ENCODE measurements at places on chromosomes 1 and 21.
A peak's percentile ranks its signal among the peaks of the same experiment; 100 is the strongest.

DNA sequence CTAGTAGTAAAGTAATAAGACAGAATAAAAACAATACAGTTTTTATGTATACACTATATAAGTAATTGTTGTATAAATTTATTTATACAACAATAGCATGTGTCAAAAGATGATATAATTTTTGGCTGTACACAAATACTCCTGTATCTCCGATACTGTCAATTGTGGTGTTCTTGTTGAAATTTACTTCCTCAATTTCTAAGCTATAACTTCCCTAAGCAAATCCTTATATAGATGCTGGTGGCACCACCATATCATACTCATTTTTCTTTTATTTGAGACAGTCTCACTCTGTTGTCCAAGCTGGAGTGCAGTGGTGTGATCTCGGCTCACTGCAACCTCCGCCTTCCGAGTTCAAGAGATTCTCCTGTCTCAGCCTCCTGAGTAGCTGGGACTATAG, 141.0 kb upstream of the HP1BP3 start:
- no peak for DNase-seq

DNA sequence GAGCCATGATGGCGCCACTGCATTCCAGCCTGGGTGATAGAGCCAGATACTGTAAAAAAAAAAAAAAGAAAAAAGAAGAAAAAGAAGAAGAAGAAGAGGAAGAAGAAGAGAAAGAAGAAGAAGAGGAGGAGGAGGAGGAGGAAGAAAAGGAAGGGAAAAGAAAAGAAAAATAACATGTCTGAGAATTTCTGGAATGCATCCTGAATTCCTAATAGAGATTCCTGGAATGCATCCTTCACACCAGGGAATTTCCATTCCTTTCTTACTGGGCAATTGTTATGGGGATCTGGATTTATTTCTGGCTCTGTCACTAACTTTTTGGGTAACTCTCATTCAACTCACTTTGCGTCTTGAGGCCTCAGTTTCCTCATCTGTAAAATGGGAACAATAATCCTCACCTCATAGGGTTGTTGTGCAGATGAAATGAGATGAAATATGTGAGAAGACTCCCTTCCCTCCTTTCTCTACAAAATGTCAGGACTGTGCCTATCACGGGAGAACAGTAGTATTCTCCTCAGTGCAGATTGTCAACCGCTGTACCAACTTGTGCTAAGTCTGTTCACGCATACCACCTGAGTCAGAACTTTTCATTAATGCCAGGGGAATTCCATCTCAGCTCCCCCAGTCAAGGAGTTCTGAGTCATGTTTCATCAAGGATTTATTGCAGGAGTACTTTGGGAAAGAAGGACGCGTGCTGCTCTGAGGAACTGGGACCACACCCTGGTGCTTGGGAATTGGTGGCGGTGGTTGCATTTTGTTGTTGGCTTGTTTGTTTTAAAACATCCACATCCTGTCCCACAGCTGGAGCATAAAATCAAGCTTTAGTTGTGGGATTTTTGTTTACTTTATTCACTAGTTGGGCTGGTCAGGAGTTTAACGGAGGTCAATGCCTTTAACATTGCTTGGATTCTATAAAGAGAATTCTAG, 42.4 kb upstream of the ROR1 start:
- DNase-seq, result peak; percentile 83

DNA sequence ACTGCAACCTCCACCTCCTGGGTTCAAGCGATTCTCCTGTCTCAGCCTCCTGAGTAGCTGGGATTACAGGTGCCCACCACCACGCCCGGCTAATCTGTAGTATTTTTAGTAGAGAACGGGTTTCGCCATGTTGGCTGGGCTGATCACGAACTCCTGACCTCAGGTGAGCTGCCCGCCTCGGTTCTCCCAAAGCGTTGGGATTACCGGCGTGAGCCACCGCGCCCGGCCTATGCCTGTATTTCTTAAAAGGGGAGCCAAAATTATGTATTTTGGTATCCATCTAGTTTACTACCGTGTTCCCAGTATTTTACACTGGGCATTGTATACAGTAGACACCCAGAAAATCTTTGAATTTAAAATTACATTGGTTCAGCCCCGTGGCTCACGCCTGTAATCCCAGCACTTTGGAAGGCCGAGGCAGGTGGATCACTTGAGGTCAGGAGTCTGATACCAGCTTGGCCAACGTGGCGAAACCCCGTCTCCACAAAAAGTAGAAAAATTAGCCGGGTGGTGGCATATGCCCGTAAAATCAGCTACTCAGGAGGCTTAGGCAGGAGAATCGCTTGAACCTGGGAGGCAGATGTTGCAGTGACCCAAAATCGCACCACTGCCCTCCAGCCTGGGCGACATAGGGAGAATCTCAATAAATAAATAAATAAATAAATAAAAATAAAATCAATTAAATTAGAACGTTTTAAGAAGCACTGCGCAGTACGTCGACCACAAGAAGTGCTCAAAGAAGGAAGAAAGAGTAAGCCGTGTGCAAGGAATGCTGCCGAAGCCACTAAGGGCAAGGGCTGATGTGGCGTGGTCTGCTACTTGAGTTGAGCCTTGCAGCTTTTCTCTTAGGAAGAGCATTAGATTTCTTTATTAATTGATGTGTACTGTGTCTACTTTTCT, 1.5 kb upstream of the THRAP3 start:
- no peak for DNase-seq

DNA sequence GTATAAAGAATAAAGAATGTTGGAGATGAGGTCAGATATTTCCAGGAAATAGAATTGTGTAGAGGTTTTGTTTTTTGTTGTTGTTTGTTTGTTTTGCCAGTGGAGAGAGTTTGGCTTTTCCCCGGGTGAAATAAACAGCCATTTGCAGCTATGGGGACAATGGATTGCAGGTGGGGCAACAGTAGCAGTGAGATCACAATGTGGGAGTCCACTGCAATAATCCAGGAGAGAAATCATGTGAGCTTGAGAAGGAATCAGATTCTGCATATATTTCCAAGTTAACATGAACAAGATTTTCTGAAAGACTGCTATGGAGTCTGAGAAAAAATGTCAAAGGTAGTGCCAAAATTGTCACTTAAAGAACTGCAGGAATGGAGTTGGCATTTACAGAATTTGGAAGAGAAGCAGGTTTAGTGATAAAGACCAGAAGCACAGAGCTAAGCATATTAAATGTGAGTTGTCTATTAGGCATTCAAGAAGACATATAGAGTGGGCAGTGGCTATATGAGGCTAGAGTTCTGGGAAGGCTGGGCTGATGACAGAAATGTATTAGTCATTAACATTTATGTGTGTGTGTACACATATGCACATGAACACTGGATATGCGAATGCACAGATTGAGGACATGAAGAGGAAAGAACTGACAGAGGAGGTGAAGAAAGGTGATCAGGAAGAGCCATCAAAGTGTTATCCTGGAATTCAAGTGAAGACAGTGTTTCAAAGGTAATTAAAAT, 729.6 kb upstream of the PTBP2 start:
- DNase-seq, result no peak

DNA sequence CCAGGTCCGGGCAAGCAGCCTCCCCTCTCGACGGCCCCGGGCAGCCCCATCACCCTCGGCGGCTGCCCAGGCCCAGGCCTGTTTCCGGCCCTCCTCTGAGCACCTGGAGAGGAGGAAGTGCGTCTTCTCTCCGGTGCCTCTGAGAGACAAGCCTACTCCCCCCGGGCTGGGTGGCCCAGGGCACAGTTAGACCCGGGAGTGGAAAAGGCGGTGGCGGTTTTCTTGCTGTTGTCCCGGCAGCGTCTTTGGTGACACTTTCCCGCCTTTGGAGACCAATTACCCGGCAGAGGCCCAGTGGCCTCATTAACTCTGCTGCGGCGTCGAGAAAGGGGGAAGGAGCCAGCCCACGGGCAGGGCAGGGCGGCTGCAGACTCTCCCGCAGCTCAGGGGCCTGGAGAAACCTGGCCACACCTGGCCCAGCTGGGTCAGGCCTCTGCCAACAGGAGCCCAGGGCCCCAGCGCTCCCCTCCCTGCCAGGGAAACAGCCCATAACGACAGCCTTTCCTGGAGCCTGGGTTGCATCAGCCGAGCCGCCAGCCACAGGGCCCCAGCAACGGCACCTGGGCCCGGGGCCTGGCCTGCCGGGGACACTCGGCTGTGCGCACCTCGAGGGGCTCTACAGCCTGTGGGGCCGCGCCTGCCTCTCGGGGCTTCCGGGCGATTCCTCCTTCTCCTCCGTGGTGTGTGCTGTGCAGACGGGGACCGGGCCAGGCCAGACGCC, 28.4 kb upstream of the C1orf159 start:
- DNase-seq, result no peak

- no peak for DNase-seq
Measured at GRCh38 chr1:9145021-9145668, 16.2 kb upstream of the GPR157 start.

DNA sequence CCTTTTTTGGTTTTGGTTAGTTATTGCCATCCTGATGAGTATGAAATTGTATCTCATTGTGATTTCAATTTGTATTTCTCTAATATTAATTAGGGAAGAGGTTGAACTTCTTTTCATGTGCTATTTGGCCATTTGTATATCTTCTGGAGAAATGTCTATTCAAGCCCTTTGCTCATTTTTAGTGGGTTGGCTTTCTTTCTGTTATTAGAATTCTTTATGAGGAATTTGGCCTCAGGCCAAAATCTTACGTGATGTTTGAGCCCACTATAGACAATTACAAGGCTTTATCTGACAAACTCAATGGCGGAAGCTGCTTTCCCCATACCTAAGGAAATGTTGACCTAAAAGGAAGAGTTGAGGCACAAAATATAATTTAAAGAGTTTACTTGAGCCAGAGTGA, 32.9 kb downstream of the IVNS1ABP start:
- no peak for DNase-seq

- DNase-seq, result no peak
Measured at GRCh38 chr1:26203642-26204318, 13.4 kb downstream of the CATSPER4 start.

GRCh38 chr1:183039330-183039729, 16.1 kb downstream of the LAMC1 start:
- no peak for DNase-seq

- no peak for DNase-seq
Measured at GRCh38 chr1:181016563-181016962, 6.1 kb downstream of the STX6 start.

- DNase-seq, result no peak
Measured at GRCh38 chr1:2372551-2373490, 18.5 kb downstream of the MORN1 start.
